ENCODE measurements at places on chromosomes 7 and 10.

DNA sequence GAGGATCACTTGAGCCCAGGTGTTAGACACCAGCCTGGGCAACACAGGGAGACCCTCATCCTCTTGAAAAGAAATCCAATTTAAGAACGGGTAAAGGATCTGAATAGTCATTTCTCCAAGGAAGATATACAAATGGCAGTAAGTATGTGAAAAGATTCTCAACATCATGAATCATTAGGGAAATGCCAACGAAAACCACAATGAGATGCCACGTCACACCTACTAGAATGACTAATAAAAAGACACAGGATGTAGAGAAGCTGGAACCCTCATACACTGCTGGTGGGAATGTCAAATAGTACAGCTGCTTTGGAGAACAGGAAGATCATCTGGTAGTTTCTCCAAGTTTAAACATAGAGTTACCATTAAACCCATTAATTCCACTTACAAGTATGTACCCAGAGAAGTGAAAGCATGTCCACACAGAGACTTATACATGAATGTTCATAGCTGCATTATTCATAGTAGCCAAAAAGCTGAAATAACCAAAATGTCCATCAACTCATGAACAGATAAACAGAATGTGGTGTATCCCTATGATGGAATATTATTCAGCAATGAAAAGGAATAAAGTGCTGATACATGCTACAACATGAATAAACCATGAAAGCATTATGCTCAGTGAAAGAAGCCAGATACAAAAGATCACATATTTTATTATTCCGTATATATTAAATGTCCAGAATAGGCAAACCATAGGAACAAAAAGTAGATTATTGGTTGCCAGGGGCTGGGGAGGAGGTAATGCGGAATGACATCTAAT, 13.1 kb upstream of the ZMIZ2 start:
- DNase-seq: peak; percentile 12

- DNase-seq: no peak
Observed at GRCh38 chr10:89613582-89613981, 31.5 kb downstream of the PANK1 start.

DNA sequence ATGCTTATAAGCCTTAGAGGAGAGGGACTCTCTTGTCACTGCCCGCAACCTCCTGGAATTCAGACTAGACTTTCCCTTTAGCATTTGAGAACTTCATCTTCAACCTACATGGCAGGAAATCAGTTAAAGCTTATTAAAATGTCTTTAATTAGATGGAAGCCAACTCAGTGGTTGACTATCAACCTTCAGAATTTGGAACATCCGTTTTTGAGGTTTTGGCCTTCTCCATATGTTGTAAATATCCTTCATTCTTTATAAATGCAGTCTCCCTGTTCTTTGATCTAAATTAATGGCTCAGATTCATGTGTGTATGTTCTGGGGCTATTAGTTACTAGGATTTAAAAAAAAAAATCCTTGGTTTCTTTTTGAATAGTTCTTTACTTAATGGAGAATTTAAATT, 85.0 kb downstream of the ANKRD61 start:
- DNase-seq: no peak

GRCh38 chr7:147990942-147991341, 599.6 kb upstream of the C7orf33 start:
- no peak for DNase-seq

- peak; percentile 58 for DNase-seq
Observed at GRCh38 chr7:21939136-21939857, 6.4 kb downstream of the CDCA7L start.

All from stimulated activated CD4-positive, alpha-beta T cell treated with anti-CD3 and anti-CD28 coated beads, Interleukin-4, amount 100 ng/mL, for 48 hours (primary cell).